Right renal pelvis (tissue), 4 donors: ENCODE measurements at places on chromosomes 12 and 14.

- DNase-seq: no peak
Measured at GRCh38 chr14:61584331-61584741, 111.0 kb upstream of the HIF1A start.

GRCh38 chr12:46073321-46073720 is 82.9 kb upstream of the SCAF11 start:
- no peak for DNase-seq

DNA sequence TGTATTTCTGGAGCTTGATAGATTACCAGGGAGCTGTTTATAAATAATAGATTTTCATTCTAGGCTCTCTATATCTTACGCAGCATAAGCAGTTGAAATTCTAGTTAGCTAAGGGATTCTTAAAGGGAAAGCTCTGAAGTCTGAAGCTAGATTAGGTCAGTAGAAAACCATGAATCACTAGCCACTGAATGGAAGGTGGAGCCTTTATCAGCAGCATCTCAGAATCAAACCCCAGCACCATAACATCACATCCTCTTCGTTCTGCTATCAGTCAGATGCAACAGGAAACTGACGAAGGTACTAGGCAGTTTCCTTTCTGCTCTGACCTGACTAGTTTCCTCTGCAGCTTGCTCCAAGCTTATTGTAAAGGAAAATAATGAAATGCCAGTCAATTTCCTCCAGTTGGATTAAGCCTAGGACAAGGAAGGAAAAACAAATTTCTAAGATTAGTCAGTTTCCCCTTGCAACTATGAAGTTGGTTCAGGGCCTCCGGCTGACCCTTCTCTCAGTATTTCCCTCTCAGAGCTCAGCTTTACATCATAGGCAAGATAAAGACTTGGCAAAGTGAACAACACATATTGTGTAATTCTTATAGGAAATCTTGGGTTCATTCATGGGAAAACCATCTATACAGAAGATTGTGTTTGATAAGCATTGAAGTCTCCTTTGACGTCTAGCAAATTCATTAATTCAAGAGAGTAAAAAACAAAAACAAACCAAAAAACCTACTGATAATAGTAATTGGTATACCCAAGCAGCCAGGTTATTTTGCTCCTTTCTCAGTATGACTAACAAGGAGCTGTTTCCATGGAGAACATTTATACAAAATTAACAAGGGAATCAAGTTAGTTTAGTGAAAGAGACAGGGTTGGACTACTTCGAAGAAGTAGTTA is 43.4 kb upstream of the CFAP54 start:
- DNase-seq: no peak

GRCh38 chr12:86118161-86118560 is 138.0 kb downstream of the MGAT4C start:
- DNase-seq: no peak

DNA sequence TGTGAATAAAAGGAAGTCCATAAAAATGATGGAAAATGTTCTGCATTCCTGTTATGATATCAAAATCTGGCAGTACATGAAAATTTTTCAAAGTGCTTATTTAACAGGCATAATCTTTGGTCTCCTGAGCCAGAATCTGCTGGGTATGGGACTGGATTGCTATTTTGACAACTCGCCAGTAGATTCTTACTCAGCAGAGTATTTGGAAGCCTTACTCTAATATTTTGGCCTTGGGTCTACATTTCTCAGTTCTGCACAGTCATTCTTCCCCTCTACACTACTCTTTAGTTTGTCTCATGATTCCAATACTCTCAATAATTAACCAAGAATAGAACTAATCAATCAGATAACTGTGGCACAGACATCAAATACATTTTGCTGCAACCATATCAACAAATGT is 1.1 kb upstream of the SLCO1B1 start:
- no peak for DNase-seq

- no peak for DNase-seq
Measured at GRCh38 chr12:128079-128478, 61.5 kb downstream of the IQSEC3 start.

- no peak for DNase-seq
Measured at GRCh38 chr14:96693987-96694386, 103.2 kb upstream of the VRK1 start.

DNA sequence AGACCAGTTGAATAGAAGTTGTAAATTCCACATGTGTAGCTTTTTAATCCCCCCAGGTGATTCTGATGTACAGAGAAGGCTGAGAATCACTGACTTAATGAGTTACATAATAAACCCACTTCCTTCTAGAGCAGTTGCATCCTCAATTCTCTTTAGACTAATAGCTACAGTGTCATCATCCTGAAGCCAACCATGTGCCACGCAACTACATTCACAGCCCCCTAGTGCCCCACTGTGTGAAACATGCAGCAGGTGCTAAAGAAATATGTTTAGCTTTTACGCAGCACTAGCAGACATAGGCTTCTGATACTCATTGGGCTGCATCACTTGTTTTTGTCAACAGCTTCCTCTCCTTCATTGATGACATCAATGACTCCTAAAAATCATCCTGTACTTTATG is 1168.3 kb downstream of the BCL11B start:
- DNase-seq: no peak

DNA sequence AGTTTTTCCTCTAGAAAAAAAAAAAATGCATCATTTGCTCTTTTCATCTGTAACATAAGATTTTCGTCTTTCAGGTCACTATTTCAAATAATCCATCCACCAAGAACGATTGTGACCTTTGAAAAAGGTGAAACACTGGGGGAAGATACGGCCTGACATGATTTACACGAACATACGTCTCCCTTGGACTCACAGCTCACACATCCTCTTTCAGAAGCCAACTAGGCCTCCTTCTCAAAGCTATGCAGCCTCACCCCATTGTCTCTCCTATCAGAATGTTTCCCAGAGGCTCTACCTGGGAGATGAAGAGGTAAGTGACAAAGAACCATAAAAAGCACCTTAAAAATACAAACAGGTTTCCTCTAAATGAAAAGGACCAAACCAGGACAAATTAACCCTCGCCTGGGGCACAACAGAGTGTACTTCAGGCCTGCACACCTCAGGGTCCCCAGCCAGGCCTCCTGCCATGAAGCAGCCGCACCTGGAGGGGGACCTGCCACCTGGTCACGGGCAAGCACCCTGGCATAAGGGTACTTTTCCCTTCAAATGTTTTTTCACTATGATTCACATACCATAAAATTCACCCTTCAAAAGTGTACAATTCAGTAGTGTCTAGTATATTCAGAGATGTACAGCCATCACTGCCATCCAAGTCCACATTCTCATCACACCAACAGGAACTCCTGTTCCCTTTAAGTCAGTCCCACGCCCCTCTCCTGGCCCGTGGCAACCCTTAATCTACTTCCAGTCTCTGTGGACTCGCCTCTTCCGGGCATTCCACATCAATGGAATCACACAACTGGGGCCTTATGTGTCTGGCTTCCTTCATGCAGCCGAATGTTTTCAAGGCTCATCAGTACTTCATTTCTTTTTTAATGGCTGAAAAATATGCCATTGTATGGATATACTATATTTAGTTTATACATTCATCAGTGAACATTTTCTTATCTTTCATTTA is 5.4 kb downstream of the SLC15A4 start:
- no peak for DNase-seq

GRCh38 chr14:53622447-53622846 is 334.2 kb downstream of the BMP4 start:
- DNase-seq: no peak

DNA sequence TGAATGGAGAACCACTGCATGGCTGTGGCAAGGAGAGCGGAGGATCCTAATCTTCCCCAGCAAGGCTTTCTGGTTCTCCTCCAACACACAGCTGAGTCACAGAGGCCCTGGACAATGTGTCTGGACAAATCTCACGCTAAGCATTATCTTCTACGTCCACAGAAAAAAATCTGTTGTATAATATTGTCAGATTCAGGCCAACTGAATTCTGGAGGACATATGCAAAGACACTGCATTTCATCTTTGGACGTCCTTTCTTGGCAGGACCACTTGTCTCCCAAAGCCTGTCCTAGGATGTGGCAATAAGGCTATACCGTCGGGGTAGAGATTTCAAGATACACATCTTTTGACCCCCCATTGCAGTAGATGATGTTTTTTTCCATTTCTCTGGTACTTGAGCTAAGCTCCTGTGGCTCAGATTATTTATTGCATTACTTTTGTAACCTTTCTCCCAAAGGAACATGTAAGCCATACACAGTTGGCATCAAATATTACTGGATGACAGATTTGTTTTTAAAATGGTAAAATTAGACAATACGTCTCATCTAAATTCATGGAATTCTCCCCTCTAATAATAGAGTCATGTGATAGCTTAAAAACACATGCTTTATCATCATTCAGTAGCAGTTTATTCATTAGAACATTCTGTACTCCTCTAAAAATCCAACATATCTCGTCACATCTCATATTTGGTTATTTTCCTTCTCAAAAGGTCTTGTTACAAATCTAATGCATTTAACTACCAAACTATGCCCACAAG is 19.4 kb downstream of the LMO3 start:
- DNase-seq: no peak

DNA sequence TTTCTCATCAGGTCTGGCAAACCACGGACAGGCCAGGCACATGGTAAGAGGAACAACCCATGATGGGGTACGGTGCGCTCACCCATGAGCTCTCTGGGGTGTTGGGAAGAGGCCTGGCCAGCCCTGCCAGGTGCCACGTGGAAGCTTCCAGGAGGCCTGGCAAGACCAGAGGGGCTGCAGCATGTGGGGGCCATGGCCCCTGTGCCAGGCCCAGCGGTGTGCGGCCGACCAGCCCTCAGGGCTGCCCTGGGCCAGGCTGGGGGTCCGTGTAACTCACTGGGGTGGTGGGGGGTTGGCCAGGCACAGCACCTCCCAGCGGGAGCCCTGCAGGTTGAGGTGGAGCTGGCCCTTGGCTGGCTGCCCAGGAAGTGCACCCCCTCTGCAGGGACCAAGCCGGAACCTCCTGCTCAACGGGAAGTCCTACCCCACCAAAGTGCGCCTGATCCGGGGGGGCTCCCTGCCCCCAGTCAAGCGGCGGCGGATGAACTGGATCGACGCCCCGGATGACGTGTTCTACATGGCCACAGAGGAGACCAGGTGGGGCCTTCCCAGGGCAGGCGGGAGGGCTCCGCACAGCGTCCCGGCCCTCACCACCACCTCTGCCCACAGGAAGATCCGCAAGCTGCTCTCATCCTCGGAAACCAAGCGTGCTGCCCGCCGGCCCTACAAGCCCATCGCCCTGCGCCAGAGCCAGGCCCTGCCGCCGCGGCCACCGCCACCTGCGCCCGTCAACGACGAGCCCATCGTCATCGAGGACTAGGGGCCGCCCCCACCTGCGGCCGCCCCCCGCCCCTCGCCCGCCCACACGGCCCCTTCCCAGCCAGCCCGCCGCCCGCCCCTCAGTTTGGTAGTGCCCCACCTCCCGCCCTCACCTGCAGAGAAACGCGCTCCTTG is 4.9 kb upstream of the CRIP2 start:
- no peak for DNase-seq

GRCh38 chr14:32633224-32633859 is 304.2 kb downstream of the AKAP6 start:
- no peak for DNase-seq

DNA sequence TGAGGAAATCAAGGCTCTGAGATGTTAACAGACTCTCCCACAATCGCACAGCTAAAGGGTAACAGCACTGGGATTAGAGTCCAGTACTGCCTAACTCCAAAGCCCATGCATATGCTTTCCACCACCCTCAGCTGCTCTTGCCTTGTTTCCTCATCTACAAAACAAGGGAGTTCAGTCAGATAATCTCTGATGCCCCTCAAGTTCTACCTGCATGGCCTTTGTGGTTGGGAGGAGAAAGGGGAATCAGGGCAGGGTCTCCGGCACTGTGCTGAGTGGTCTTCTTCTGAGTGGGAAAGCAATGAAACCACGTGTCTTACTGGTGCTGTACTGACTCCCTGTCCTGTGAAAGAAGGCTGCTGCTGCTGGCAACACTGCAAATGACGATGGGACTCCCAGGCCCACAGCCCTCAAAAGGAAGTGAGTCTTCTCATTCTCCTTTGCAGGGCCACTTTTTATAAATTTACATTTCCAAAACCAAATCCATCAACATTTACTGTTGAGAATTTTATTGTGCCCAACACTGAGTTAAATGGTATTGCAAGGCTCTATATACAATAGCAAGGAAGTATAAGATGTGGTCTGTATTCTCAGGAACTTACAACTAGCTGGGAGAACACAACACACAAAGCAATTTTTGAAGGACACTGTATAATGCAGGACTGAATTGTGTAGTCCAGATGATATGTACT is 19.7 kb upstream of the DUSP16 start:
- DNase-seq: no peak

DNA sequence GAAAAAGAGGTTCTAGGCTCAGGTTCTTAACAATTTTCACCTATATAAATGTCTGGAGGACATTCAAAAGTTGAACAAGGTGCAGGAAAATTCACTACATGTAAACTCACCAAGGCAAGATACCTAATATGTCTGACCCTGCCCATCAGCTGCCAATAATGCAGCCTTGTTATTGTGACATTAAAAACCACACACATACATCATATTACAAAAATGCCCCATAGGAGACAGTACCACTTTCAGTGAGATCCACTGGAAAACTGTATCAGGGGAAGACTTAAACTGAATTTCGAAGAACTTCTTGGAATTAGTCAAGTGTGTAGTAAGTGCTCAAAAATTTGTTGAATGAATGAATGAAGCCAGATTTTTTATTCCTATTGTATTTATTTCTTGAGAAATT is 83.1 kb downstream of the KICS2 start:
- no peak for DNase-seq

GRCh38 chr12:88371416-88372183 is 208.7 kb downstream of the KITLG start:
- DNase-seq: no peak

DNA sequence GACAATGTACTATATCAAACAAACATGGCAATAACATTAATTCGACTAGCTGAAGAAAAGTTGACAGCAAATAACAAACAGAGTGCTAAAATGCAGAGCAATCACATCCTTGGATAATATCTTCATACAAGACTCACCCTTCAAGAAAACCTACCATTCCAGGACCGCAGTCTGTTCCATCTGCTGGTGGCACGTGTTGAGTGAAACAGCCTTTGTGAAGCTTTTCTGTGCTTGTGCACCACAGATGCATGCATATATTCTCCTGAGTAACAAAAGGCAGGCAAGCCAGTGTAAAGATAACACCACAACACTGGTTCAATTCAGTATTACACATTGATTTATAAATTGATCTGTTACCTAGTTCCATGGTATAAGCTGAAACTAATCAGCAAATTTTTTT is 89.3 kb downstream of the ADAMTS20 start:
- DNase-seq: no peak

GRCh38 chr14:68122651-68123050 is 303.1 kb downstream of the RAD51B start:
- no peak for DNase-seq
